ENCODE measurements at places on chromosomes 2 and 18.

DNA sequence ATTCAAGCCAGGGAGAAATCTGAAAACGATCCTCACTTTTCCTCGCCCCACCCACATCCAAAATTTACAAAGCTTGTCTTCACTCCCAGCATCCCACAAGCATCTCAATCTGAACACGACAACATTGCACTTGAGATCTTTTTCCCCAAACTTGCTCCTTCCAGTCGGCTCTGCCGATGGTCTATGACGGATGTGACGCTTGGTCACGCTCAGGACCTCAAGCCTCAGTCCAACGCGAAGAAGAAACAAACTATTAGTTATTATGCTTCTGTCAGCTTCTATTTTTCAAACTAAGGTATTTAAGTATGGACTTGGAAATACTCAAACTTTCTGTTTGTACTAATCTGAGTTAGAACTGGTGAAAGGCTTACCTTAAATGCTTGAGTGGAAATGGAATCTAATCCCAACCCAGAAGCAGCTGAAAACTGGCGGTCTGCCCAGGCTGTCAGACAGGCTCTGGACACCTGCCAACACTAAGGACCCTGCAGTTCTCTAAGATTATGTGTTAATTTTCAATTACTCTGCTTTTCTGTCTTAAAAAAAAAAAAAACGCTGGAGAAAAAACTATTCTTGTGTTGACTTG lies 132.1 kb upstream of the DNMT3A start:
- no peak for DNase-seq

DNA sequence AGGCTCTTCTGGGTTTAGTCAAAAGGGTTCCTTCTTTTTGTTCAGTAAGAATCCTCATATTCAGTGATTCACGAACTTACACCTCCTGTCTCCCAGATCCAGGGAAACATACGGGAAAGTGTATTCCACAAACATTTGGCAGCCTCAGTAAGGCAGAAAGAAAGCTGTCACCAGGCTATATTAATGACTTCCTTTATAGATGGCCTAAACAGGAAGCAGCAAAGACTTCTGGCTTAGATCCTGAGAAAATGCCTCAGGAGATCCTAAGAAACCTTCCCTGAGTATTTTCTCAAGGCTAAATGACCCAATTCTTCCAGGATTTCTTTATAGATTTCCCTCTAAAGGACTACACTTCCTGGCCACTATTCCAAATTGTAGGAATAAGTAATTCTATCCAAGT lies 1995.5 kb upstream of the CELF4 start:
- DNase-seq, result no peak

- DNase-seq, result no peak
These were observed 72.8 kb upstream of the WIPF1 start for GRCh38 chr2:174670446-174670845.

- DNase-seq, result no peak
These were observed 144.7 kb upstream of the ITGA4 start for GRCh38 chr2:181312515-181312927.

DNA sequence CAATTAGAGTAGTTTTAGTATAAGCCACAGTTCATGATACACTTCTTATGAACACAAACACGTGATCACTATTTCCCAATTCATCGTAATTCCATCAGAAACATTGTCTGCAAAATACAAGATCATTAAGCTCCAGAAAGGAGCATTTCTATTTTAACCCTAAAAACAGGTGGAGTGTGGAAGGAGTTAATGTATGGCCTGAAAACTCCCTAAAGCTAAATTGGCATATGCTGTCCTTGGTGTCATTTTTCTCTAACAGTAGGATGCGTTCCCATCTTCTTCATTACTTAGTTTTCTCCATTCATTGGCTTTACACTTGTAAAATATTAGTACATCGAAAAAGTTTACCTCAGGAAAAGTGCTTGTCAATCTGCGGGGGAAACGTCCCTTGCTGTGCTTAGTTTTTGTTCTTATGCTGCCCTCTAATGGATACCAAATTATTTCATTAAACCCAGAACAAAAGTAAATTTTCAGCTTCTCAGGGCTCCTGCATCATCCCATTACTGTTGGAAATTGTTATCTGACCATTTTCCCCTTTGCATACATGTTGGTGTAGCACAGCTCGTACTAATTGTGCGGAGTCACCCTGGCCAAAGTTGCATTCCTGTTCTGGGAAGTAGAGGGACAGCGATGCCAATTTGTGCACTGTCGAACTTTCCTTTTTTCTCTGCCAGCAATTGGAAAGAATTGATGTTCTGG lies 153.4 kb downstream of the GPD2 start:
- DNase-seq, result no peak

DNA sequence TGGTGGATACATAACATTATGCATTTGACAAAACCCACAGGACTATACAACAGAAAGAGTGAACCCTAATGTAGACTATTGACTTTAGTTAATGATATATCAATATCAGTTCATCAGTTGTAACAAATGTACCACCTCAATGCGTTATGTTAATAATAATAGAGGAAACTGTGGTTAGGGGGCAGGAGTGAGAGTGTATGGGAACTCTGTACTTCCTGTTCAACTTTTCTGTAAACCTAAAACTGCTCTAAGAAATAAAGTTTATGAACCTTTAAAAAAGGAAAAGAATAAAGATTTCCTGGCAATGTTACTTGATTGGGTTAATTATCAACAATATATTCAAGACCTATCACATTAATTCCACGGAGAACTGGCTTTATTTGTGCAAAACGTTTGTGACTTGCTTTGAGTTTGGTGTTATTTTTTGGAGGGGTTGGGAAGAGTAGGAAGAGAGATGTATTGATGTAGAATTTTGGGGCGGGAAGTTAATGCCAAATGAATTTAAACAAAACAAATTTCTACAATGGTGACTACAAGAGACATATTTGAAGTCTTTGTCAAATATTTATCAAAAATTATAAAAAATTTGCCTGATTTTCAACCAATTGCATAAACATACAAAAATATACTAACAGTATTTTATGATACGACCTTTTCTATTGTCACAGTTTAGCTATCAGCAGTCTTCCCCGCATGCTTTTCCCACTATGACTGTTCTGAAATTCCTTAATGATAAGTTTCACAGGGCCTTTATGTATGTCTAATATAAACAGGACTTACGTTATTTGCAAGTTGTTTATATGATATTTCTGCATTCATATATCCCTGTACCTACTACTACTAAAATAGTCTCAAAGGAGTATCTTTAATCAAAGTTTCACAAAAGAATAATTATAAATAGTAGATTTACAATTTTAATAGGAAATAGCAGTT lies 2.1 kb upstream of the RTN4 start:
- no peak for DNase-seq

DNA sequence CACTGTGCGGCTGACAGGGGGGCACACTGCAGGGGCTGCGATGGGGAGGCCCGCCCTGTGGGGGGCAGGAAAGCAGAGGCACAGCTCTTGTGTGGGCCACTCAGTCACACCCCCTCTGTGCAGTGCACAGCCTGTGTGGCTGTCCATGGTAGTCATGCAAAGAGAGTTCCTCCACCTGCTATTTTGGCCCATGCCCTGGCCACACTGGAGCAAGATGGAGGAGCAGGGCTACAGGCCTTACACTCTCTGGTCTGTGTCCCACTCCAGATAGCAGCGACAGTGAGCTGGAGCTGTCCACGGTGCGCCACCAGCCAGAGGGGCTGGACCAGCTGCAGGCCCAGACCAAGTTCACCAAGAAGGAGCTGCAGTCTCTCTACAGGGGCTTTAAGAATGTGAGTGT lies 28.5 kb upstream of the FAHD2A start:
- no peak for DNase-seq

Measured in nucleus accumbens (tissue), 56 donors.